Adrenal gland (tissue), 19 donors: ENCODE measurements at places on chromosomes 3 and 15. TPM values are rescaled to one million over a fixed set of nuclear protein-coding genes. Genes with fewer than 3 reads are reported as not detected.

DNA sequence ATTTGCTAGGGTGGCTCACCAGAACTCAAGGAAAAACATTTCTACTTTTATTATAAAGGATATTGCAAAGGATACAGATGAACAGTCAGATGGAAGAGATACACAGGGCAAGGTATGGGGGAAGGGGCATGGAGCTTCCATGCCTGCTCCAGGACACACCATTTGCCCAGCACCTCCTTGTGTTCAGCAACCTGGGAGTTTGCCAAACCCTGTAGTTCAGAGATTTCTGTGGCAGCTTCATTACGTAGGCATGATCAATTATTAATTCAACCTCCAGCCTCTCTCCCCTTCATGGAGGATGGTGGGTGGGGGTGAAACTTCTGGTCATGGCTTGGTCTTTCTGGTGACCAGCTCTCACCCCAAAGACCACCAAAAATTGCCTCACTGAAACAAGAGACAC, 353.9 kb upstream of the THBS1 start:
- H3K4me1 ChIP-seq: no peaks in the 10 kb centered on the region
- H3K27ac ChIP-seq: no peak overlapping the region
- H3K27me3 ChIP-seq: no peaks in the 10 kb centered on the region
- H3K36me3 ChIP-seq: no peaks in the 10 kb centered on the region

DNA sequence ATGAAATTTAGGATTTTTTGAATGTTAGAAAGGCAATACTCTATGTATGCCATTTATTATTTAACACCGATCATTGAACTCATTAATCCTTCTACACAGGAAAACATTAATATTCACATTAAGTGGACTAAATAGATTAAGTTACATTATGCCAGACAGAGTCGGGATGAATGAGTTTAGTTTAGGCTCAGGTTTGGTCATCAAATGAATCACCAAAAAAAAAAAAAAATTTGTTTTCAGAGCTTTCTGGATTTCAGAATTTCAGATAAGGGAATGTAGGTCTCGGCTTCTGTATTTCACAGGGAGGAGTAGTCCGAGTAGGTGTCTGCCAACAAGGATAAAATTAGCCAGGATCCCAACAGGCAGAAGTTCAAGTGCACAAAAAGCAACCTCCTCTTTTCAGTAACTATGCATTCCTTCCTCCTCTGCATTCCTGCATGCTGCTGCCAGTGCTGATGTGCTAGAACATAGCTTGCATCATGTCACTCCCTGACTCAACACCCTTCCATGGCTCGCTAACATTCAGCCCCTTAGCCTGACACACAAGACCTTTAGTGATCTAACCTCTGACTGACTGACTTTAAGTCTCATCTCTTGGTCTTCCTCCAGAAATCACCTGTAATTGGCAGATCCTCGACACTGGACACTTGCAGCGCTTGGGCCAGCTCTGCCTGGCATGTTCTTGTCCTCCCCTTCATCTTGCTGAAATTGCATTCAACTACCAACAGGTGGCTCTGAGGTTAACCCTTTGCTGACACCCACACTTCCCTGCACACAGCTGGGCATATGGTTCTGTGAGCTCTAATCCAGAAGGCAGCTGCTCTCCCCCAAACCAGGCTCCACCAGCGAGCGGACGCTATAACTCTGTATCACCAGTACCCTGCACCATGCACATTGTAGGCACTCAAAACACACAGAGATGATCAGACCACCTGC, 145.4 kb upstream of the PROK2 start:
- H3K4me1 ChIP-seq: no peaks in the 10 kb centered on the region
- H3K4me3 ChIP-seq: no peak overlapping the region
- no peak overlapping the region for H3K27ac ChIP-seq
- H3K36me3 ChIP-seq: no peaks in the 10 kb centered on the region
- DNase-seq: peak; percentile 44

GRCh38 chr3:61483997-61484396, 77.4 kb upstream of the PTPRG start:
- no peak overlapping the region for H3K27ac ChIP-seq
- H3K4me1 ChIP-seq: no peaks in the 10 kb centered on the region
- no peaks in the 10 kb centered on the region for H3K27me3 ChIP-seq
- no peak overlapping the region for H3K4me3 ChIP-seq
- H3K36me3 ChIP-seq: no peaks in the 10 kb centered on the region
- no peak for DNase-seq

DNA sequence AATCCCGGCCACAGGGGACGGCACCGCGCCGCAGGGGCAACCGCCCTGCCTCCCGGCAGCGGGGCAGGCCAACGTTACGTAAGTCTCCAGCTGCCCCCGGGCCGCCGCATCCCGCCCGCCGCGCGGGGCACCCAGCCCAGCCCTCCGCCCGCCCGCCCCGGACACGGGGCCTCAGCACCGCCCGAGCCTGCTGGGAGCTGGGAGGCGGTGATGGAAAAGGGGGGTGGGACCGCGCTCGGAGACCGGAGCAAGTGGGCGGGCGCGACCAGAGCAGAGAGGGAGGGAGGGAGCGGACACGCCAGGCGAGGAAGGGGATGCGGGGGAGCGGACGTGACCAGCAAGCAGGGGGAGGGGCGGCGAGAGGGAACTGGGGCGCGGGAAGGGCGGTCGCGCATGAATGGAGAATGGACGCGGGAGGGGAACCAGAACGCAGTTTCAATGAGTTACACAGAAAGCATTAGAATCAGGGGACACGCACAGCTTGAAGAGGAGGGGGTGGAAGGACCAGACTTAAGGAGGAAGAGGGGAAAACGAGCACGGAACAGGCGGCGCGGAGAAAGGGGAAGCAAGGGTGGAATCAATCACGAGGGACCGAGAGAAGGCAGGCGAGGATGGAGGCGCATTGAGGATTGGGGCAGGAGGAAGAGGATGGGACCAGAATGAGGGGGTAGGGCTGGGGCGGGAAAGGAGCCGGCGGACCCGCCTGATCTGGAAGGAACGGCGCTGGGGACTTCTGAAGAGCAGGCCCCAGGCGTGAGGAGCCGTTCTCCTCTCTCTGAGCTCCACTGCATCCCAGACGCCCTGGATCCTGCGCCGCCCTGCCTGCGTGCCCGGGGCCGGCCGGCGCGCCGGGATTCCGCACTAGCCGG, 559 bp downstream of the PKM start:
- peak overlapping the region; percentile 90 for H3K4me3 ChIP-seq
- DNase-seq: peak; percentile 94
- H3K36me3 ChIP-seq: no peaks in the 10 kb centered on the region
- H3K27ac ChIP-seq: peak overlapping the region; percentile 90
- H3K4me1 ChIP-seq: peaks cover 43% of the 10 kb centered on the region

Gene GPR156
- 0.35 TPM for total RNA-seq

Gene KBTBD8
- total RNA-seq: 2.3 TPM
